ENCODE measurements at places on chromosomes 2 and 18. TPM values are rescaled to one million over a fixed set of nuclear protein-coding genes. Genes with fewer than 3 reads are reported as not detected.

The IL37 gene
- total RNA-seq, result not detected

The TRABD2A gene
- 170 TPM for total RNA-seq

The IL36A gene
- total RNA-seq, result not detected

The TMEM198 gene
- 0.47 TPM for total RNA-seq

The TUBA3E gene
- total RNA-seq, result not detected

The LRP1B gene
- not detected for total RNA-seq

DNA sequence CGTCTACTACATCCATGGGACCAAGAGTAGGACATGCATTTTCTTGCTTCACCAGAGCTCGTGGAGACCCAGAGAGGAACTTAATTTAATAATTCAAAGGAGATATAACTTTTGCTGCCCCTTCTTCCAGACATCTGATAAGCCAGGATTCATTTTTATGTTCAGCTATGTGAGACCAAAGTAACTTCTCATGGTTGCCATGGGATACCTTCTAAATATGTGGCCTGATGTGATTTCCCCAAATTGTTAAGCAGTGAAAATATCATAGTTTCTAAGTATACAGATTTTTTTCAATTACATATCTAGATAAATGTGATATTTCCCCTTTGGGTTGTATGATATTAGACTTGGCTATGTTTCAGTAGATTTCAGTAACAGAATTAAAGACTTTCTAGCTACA lies 185.5 kb upstream of the FN1 start:
- no peak overlapping the region for H3K4me3 ChIP-seq
- DNase-seq, result no peak
- no peak overlapping the region for H3K27ac ChIP-seq
- peaks cover 2% of the 10 kb centered on the region for H3K4me1 ChIP-seq
- no peaks in the 10 kb centered on the region for H3K27me3 ChIP-seq

GRCh38 chr2:20366672-20367116 lies 16.1 kb upstream of the PUM2 start:
- no peaks in the 10 kb centered on the region for H3K36me3 ChIP-seq
- H3K27ac ChIP-seq, result no peak overlapping the region
- no peaks in the 10 kb centered on the region for H3K27me3 ChIP-seq

GRCh38 chr2:106270471-106270891 lies 76.4 kb upstream of the UXS1 start:
- H3K4me1 ChIP-seq, result peaks cover 14% of the 10 kb centered on the region
- peak overlapping the region; percentile 63 for H3K4me3 ChIP-seq
- DNase-seq, result no peak
- no peak overlapping the region for H3K27ac ChIP-seq

DNA sequence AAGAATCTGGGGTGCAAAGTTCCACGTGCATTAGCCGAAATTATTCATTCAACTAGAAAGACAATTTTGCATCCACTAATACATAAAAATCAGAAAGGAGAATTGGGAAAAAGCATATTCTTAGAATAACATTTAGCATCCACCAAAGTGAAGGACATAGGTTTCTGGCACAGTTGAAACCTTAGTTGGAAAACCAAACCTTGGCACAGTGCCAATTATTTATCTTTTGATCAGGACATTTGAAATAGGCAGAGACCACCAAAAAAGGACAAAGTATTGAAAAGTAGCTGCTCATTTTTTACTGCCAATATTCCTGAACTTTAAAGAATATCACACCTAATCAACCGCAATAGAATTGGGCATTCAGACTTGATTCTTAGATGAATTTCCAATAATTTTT lies 25.5 kb upstream of the NFU1 start:
- H3K36me3 ChIP-seq, result peaks cover 33% of the 10 kb centered on the region
- no peak overlapping the region for H3K4me3 ChIP-seq
- no peaks in the 10 kb centered on the region for H3K4me1 ChIP-seq
- no peaks in the 10 kb centered on the region for H3K27me3 ChIP-seq
- H3K27ac ChIP-seq, result no peak overlapping the region

GRCh38 chr2:119367472-119368099 lies 809 bp downstream of the DBI start:
- no peak overlapping the region for H3K27ac ChIP-seq
- H3K4me1 ChIP-seq, result peaks cover 41% of the 10 kb centered on the region
- peak overlapping the region; percentile 94 for H3K4me3 ChIP-seq
- DNase-seq, result peak; percentile 9
- peaks cover 41% of the 10 kb centered on the region for H3K36me3 ChIP-seq

- H3K27me3 ChIP-seq, result no peaks in the 10 kb centered on the region
- no peaks in the 10 kb centered on the region for H3K4me1 ChIP-seq
- no peaks in the 10 kb centered on the region for H3K36me3 ChIP-seq
- no peak for DNase-seq
- no peak overlapping the region for H3K27ac ChIP-seq
- no peak overlapping the region for H3K4me3 ChIP-seq
Measured at GRCh38 chr2:123851281-123851680, 173.8 kb upstream of the CNTNAP5 start.

GRCh38 chr2:28558918-28559317 lies 63.1 kb downstream of the PLB1 start:
- no peaks in the 10 kb centered on the region for H3K36me3 ChIP-seq
- H3K4me3 ChIP-seq, result no peak overlapping the region
- DNase-seq, result no peak
- peaks cover 2% of the 10 kb centered on the region for H3K4me1 ChIP-seq

DNA sequence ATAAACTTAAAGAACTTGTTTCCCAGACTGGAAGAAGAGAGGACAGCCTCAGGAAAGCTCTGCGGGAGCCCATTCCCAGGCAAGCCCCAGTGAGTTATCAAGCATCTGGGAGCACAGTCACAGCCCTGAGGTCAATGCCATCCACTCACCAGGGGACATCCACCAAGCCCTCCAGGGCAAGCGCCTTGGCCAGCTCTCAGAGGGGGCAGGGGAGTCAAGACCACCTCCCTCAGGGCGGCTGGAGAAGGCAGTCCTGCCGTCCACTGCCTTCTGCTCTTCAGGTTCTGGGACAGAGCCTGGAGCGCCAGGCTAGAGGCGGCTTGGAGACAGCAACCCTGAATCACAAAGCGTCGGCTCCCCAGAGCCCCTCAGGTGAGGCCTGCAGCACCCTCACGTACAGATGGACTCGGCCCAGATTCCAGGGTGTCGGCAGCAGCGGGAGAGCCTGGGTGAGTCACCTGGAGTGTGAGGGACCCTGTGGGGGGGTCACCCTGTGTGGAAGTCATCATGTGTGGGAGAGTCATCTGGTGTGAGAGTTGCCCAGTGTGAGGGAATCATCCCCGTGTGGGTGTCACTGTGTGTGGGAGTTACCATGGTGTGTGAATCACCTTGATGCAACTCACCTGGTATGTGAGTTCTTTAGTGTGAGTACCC lies 100.9 kb upstream of the TEX51 start:
- H3K27me3 ChIP-seq, result peaks cover 8% of the 10 kb centered on the region
- H3K27ac ChIP-seq, result no peak overlapping the region
- H3K4me3 ChIP-seq, result no peak overlapping the region
- no peaks in the 10 kb centered on the region for H3K4me1 ChIP-seq
- H3K36me3 ChIP-seq, result no peaks in the 10 kb centered on the region
